ENCODE measurements at places on chromosomes 5 and 9.

DNA sequence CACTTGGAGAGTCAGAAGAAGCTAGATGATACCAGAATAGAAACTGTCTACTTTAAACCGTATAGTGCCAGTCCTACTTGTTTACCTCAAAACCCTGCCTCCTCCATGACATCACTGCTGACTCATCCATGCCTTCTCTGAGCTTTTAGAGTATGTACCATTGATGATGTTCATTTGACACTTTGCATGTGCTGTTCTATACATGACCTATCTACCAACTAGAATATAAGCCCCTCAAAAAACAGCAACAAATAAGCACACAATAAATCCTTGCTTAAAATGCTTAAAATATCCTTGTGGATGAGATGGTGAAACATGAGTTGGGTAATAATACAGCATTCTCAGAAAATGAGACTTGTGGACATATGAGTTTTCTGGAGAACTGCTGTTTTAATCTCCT lies 2.6 kb downstream of the CTNNAL1 start:
- DNase-seq: peak; percentile 88

GRCh38 chr9:133974631-133975341 lies 17.3 kb downstream of the VAV2 start:
- no peak for DNase-seq

DNA sequence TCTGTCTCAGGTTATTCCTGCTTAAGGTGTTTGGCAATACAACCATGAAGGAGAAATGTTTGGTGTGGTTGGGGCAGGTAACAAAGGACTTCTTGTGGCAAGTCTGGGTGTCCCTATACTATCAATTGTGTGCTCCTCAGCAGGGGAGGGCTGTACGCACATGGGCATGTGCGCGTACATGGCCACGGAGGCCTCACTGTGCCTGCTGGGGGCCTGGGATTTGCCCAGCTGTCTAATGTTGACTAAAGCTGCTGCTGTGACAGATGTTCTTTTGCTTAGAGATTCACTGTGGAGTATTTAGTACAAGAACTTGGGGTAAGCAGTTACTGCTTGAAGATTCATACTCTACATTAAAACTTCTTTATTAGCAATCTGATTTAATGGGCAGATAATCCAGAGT lies 97.5 kb downstream of the HSPA4 start:
- peak; percentile 40 for DNase-seq

DNA sequence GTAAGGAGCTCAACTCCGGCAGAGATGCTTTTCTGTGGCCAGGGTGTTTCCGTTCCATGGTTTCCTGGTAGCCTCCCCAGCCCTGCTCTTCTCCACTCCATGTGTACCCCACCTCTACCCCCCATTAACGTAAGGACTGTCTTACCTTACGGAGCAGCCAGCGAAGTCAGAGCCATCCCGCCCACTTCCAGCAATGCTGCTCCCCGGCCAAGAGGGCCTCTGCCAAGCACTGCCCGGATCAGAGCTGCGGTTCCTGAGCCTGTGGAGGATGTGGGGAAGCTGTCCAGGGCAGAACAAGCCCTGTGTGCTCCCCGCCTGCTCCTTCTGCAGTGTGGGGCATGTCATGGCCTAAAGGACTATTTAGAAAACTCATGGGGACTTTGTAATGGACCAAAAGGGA lies 261.2 kb downstream of the GADD45G start:
- DNase-seq: no peak

DNA sequence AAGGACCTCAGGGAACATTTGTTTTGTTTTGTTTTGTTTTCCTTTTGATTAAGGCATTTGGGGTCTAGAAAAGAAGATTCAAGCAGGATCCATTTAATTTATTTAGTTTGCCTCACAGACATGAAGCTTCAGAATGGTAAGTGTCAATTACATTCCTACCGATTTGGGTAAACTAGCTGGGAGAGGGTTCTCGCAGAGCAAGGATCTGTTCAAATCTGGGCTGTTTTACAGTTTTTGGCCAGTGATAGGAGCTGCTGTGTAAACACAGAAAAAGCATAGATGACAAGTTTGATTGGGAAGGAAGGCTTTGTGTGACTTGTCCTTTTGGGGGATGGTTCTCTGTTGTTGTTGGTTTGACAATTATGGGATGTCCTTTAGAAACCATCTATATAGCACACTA lies 470.3 kb upstream of the WWC1 start:
- DNase-seq: no peak

GRCh38 chr5:153267506-153267905 lies 223.0 kb upstream of the GRIA1 start:
- DNase-seq: no peak

- no peak for DNase-seq
These were observed 42.5 kb upstream of the GNPDA1 start for GRCh38 chr5:142055301-142055700.

DNA sequence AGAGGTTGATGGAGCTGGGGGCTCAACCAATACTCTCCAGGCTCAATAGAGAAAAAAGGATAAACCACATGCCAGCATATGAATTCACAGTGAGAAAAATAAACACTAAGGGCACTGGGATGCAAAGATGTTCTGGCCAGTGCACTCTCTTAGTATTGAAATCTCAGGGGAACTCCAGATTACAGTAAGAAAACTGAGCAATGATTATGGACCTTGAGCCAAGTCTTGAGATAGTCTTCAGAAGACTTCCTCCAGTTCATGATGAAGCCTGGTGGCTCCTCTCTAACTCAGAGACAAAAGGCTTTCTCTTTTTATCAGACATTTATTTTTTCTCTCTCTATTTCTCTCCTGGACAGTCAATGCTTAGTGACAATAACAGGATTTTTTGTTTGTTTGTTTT lies 139.8 kb upstream of the SPEF2 start:
- DNase-seq: no peak

DNA sequence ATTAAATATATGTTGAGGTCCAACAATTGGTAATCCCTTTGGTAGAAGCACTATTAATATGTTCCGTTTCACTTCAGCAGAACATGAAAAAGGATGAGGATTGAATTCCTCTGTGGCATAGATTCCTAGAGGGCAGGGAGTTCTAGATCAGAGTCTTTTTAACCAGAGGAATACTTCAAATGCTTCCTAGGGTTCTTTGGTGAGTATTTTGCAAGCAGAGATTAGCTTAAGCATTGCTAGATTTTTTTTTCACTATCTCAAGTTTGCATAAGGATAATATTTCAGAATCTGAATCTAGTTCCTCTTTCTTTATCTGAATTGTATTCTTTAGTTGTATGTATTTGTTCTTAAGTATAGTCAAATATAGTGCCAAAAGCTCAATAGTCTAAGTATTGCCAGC lies 116.6 kb upstream of the ADAMTSL1 start:
- no peak for DNase-seq

DNA sequence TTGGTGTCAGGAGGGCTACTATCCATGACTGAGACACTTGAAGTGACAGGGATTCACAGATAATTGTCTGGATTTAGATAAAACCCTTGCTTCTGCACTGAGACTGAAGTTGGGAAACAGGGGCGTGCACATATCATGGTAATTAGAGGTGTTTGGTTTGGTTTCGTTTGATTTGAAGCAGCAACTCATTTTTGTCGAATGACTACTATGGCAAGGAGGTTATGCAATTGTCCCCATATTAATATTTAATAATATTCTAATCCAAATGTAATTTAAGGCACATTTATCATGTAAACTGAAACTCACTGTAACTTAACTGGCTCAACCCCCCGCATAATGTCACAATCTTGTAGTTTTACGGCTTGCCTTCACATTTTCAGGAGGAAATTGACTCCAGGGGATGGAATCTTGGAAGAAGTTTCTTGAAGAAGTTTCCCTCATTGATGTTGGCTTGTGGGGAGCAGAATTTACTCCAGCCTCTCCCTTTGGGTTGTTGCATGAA lies 12.5 kb downstream of the ZNF366 start:
- no peak for DNase-seq

DNA sequence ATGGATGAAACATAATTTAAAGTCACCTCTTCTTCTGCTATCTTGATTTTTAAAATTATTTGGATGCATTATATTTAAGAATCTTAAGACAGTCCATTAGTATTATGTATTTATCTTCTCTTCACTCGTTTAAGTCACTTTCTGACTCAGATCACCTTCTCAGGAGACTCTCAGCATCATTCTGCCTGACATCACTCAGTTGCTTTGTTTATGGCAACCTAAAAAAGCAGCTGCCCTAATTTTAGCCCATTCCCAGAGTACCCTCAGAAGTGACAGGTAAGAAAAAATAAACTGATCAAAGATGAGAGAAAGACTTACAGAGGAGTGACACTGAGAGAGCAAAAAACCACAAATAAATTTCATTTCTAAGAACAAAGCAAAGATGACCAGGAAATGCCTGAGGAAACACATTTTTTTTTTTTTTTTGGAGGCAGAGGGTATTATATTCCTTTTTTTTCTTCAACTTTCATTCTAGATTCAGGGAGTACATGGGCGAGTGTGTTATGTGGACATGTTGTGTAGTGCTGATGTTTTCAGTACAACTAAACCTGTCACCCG lies 140.5 kb downstream of the MUSK start:
- DNase-seq: no peak

GRCh38 chr5:333945-334344 lies 12.4 kb downstream of the AHRR start:
- DNase-seq: peak; percentile 67

GRCh38 chr5:124908581-124909451 lies 162.4 kb upstream of the ZNF608 start:
- DNase-seq: no peak

DNA sequence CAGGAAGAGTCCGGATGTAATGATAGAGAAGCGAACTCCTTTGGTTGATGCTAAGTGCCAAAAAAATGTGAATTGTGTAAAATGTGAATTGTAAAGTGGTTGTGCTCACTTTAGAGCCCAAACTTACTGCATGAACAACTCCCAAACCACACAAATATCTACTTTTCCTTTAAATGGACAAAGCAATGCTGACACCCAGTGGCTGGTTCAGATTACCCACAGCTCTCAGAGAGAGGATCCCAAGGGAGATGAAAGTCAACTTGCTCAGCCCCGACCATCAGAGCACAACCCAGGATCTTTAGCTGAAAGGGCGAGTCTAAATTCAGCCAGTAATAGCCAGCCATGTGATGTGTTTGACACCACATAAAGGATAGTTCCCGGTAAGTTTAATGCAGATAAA lies 133.7 kb downstream of the NMUR2 start:
- no peak for DNase-seq

GRCh38 chr5:73303148-73304079 lies 130.4 kb downstream of the TMEM174 start:
- DNase-seq: no peak

GRCh38 chr9:109599131-109599530 lies 101.0 kb upstream of the PTPN3 start:
- DNase-seq: no peak

GRCh38 chr9:121398374-121398773 lies 28.3 kb upstream of the STOM start:
- DNase-seq: no peak

- no peak for DNase-seq
These were observed 20.6 kb downstream of the PITX1 start for GRCh38 chr5:135013445-135013844.

DNA sequence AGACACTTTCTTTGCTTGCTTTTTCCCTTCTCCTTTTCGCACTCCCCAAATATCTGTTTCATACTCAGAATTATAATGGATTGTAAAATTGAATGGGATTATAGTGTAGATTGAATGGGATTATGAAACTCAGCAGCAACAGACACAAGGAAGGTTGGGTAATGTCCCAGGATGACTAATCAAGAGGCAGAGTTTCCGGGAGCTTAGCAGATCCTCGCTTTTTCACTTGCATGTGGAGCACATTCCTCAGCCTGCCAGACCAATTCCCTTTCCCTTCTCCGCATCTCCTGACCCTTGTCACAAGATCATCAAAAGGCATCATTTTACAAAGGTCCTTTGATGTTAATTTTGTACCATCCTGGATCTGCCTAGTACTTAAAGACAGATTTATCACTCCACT lies 55.1 kb upstream of the SLC1A1 start:
- no peak for DNase-seq

- DNase-seq: no peak
These were observed 76.8 kb downstream of the ISOC1 start for GRCh38 chr5:129171194-129171944.

- no peak for DNase-seq
These were observed 93.7 kb upstream of the DAP start for GRCh38 chr5:10854506-10855277.

DNA sequence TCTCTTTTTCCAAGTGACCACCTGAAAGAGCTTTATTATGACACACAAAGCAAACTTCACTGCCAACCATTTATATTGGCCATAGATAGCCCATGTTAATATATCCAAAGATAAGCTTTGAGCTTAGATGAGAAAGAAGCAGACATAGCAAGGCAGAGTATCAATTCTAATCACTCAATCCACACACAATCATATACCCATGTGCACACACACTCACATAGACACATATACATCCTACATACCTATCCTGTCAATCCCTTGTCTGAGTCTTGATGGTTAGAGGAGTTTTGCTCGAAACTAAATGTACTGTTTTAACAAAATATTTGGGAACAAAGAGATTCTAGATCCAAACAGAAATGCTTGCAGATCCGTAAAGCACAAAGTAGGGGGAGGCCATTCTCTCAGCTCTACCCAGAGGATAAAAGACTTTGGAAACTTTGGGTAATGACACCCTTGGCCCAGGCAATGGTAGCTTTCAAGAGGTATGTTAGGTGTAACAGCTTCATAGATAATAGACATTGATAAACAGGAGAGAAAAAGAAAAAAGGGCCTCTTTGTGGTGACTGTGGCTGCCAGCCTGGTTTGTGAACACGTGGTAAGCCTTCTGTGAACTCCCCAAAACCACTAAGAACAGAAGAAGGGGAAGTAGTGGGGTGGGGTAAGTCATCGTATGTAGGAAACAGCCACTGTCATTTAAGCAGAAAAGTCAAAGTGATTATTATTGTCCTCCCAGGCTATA lies 121.6 kb downstream of the TLR4 start:
- DNase-seq: peak; percentile 88

DNA sequence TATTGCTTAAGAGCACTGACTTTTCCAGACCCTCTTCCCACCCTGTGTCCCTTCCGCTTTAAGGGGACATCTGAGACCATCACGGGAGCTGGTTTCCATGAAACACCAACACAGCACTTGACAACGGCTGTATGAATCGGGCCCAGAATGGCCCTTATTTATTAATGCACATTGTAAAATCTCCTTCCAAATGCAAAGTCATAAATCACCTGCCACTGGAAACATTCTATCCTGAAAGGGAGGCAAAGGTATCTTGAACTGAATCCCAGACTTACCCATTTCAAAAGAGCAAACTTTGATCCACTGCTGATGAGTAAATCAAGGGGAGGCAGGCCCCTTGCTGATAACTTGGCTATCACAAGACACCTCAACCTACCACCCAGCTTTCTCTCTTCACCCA lies 37.4 kb downstream of the SHB start:
- DNase-seq: no peak

GRCh38 chr9:137176302-137177182 lies 4.7 kb upstream of the TMEM210 start:
- peak; percentile 72 for DNase-seq

GRCh38 chr5:176653401-176654385 lies 6.4 kb downstream of the TSPAN17 start:
- peak; percentile 77 for DNase-seq

Data from activated CD4-positive, alpha-beta T cell treated with anti-CD3 and anti-CD28 coated beads, Interleukin-2, amount 10 ng/mL, durations not matched to agents 24 days and 14 days (primary cell).